ENCODE measurements at places on chromosomes 11 and 22. TPM values are rescaled to one million over a fixed set of nuclear protein-coding genes. Genes with fewer than 3 reads are reported as not detected.

DNA sequence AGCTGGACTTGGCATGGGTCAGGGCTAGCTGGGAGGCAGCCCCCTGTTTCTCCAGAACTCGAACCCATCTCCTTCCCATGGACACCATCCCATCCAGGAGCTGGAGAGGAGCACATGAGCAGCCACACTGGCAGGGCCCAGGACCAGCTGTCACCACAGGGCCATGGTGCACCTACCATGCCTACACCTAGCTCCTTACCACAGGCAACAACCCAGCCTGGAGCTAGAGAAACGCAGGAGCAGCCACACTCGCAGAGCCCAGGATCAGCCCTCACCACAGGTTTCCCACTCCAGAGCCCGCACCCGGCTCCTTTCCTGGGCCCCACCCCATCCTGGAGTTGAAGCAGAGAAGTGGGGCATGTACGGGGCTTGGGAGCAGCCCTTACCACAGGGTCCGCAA, 50.2 kb downstream of the GAB4 start:
- no peak for DNase-seq

DNA sequence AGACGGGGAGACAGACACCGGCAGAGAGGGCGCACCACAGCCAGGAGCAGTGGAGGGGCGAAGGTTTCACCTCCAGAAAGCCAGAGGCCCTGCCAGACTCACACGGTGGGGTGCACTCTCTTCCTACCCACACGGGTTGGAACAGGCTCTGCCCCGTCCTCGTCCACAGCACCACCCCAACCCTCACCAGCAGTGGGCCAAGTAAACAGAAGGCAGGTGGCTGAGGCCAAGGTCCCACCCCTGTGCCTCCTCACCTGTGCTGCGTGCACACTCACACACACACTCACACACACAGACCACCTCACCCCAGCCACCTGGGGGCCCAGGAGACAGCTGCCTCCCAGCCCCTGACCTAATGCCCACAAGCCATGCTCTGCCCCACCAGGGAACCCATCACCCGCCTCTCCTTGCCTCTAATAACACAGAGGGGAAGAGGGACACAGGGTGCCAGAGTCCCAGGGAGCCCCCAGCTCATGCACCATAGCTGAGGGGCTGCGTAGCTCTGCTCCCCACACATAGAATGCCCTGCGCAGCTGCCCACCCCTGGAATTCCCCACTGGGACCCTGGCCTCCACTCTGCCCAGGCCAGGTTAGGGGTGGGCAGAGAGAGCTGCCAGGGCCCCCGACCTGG, 3.1 kb downstream of the CYB5R3 start:
- DNase-seq: no peak

- no peak for DNase-seq
These were observed 84.5 kb downstream of the CACNA1I start for GRCh38 chr22:39655004-39655579.

DNA sequence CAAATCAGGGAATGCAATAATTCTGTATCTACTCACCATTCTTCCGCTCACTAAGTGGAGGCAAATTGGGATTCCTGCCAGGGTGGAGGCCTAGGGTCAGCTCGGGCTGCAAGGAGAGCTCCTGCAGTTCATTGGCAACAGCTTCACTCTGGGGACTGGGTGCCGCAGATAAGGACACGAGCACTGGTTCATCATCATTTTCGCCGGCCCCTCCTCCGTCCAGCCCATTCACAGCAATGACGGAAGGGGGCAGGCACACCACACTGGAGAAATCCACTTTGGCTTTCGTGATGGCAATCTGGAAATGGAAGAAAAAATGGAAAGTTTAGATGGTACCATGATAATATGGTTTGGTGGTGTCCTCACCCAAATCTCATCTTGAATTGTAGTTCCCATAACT, 84.4 kb downstream of the MRTFA start:
- DNase-seq: no peak

DNA sequence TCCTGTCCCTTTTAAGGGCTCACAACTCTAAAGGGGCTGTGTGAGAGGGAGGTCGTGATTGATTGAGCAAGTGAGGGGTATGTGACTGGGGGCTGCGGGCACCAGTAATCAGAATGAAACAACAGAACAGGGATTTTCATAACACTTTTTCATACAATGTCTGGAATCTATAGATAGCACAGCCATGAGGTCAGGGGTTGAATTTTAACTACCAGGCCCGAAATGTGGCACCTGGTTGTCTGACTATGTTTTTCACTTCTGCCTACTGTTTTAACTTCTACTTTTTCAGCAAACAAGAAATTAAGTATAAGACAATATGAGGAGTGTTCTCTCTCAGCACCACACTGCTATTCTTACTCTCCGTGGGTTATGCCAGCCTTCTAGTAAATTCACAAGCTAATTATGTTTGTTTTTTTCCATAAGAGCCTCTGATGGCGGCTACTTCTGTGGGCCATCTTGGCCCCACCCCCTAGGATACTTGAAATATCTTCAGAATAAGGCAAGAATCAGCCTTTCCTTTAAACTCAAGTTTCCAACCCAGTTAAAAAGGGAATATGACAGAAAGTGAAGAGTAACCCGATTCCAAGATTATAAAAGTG, 552.8 kb upstream of the CHORDC1 start:
- no peak for DNase-seq

DNA sequence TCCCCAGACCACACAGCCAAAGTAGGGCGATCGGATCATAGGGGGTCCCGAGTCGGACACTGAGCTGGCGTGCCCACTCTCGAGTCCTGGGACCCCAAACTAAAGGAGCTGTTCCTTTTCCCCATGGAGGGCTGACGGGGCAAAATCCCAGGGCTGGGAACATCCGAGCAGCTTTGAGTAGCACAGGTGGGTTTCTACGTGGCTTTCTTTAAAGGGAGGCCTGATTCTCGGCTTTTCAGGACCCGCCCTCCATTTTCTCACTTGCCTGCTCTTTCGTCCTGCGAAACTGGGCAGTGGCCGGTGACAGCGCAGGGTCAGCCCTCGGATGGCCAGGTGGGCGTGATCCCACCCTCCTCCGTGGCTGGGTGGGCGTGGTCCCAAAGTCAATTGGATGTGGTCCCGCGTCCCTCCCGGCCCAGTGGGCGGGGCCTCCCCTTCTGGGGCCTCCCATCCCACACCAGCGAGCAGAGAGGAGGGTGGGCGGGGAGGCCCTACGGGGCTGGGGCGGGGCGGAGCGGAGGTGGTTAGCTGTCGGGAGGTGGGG, 17.5 kb upstream of the TXNRD2 start:
- DNase-seq: peak; percentile 89

- DNase-seq: no peak
These were observed 123.1 kb upstream of the C11orf87 start for GRCh38 chr11:109298865-109299264.

- no peak for DNase-seq
These were observed 11.1 kb upstream of the CLPB start for GRCh38 chr11:72445423-72445822.

- DNase-seq: no peak
These were observed 63.4 kb downstream of the ST3GAL4 start for GRCh38 chr11:126418887-126419286.

GRCh38 chr11:128759597-128759996, 65.7 kb downstream of the FLI1 start:
- no peak for DNase-seq

The APOL1 gene
- 2.5 TPM for total RNA-seq

- no peak for DNase-seq
These were observed 34.1 kb downstream of the HORMAD2 start for GRCh38 chr22:30114361-30114760.

The KBTBD3 gene
- 3.1 TPM for total RNA-seq

The P2RY6 gene
- 0.74 TPM for total RNA-seq

GRCh38 chr22:26713823-26714449, 56.5 kb downstream of the MIAT start:
- no peak for DNase-seq

The LIF gene
- 0.23 TPM for total RNA-seq

- no peak for DNase-seq
These were observed 88.3 kb upstream of the PRDM11 start for GRCh38 chr11:45057938-45058646.

The RHOD gene
- total RNA-seq: 10.5 TPM

The EML3 gene
- 98.6 TPM for total RNA-seq

DNA sequence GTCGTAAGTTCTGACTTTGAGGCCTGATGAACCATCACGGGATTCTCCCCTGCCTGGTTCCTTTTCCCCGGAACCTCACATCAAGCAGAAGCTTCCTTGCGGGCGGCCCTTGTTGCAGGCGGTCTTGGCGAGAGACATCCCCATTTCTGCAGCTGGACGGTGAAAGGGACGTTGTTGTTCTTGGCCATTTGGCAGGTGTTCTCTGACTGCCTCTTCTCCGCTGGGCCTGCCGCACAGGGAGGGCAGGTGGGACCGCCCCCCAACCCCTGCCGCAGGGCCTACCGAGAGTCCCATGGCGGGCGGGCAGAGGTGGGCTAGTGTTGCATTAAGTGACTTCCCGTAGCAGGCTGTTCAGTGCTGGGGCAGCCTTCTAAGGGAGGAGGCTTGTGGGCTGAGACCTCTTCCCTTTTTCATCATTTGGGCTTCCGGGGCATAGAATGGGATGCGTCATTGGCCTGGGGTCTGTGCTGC, 26.9 kb upstream of the GRAMD4 start:
- DNase-seq: no peak

GRCh38 chr22:38867471-38868285, 4.3 kb downstream of the CBX6 start:
- no peak for DNase-seq

The KDM4E gene
- not detected for total RNA-seq

GRCh38 chr22:41245917-41246499, 5.3 kb upstream of the CHADL start:
- no peak for DNase-seq

The ZNF202 gene
- total RNA-seq: 13.8 TPM

The CRYBB2 gene
- total RNA-seq: 1.9 TPM

The SCN3B gene
- 34.1 TPM for total RNA-seq

DNA sequence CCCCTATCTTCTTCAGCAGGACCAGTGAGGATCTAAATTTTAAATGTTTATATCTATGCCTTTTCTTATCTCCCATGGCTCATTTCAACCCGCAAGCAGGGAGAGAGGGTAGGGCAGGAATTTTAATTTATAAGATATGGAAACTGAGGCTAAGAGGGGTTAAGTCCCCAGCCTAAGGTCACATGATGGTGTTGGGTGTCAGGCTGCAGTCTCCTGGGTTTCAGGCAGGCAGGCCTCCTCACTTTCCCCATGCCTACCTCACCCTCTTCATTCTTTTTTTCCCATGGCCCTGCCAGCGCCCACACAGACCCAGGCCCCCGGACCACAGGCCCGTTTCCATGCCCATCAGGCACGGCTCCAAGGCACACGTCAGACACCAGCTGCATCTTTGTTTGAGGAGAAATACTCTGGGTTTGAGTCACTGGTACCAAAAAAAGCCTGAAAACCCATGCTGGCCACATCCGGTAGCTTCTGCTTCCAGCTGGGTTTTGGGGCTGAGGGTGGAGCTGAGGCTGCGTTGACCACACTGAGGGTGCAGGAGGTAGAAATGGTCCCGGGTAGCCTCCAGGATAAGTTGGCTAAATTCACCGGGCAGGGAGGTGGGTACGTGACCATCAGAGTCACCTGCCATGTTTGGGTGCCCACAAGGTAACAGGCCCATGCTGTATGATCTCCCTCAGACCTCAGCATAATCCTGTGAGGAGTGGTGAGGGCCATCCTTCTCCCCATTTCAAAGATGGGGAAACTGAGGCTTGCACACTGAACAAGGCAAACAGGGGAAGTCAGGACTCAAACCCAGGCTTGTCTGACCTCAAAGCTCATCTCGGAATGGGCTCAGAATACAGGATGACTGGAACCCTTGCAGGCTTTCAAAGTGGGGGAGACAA, 7.5 kb downstream of the CRYBB1 start:
- DNase-seq: no peak

The GTSE1 gene
- total RNA-seq: 8.2 TPM

DNA sequence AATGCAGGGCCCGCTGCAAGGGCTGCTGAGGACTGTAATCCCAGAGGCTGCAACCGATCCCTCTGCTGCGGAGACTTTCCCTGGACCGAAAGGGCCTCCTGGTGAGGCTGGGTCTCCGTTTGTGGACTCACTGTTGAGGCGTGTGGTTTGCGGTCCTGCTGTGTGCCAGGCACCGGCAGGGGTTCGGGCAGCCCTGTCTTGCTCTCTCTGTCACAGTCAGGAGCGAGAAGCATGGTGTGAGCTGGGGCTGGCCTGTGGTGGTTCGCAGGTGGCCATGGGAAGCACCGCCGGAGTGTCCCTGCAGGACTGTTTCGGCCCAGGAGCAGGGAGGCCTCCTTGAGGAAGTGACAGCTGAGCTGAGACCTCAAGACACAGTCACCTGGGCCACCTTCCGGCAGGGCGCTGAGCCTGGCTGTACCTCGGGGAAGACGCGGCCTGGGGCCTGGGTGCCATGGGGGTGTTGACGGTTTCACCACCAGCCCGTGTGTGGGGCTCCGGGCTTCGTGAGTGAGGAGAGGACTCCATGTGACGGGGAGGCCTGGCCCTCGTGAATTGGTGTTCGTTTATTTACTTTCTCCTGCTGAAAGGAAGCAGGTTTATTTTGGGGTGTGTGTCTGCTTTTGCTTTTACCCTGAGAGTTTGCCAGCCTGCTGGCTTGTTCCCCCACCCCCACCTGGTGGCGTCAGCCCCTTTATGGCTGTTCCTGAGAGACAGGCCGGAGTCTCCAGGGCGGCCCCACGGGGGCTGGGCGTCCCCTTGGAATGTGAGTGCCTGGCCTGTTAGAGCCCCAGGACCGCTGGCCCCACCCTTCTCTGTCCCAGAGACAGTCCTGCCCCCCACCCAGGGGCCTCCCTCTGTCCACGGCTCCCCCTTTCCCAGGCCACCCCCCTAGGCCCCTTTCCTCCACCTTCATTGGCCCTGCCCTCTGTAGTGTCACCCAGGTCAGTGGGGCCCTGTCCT, 122.5 kb downstream of the KCNQ1OT1 start:
- DNase-seq: no peak

The APOA4 gene
- not detected for total RNA-seq

GRCh38 chr11:47854667-47855066, 6.5 kb upstream of the NUP160 start:
- no peak for DNase-seq

The POU2AF1 gene
- total RNA-seq: not detected

The PLAAT4 gene
- not detected for total RNA-seq

The TRIM6 gene
- 10.1 TPM for total RNA-seq

GRCh38 chr11:62142921-62143320, 19.1 kb downstream of the INCENP start:
- no peak for DNase-seq

- no peak for DNase-seq
These were observed 22.4 kb downstream of the MMP10 start for GRCh38 chr11:102757823-102758549.

The CRYBB1 gene
- 9.5 TPM for total RNA-seq

- DNase-seq: peak; percentile 52
These were observed at the start of gene PLAAT3 for GRCh38 chr11:63614136-63614671. Gene PLAAT3, minus strand, starts transcription at chr11:63614433. Its CDS starts 419 bp downstream, at chr11:63614014.

DNA sequence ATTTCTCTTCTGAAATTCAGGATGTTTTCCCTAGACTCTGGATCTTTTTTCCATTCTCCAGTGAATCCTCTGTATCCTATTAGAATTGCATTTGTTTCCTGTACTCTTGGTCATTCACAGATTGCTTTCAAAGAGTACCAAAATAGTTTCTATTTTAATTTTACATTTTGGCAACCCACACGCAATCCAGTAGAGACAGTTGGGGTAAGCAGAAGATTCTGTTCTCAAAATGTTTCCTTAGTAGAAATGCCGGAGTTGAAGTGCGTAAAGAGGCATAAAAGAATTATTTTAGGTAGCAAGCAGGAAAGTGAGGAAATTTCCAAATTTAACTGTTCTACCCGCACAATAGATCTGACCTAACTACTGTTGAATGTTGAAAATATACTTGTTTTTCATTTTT, 842.4 kb downstream of the LUZP2 start:
- DNase-seq: no peak

Data from endothelial cell (in vitro differentiated cells).